Amygdala (tissue), 56 donors: ENCODE measurements at places on chromosomes 16 and 17.

GRCh38 chr17:30823421-30823820 lies 1.1 kb downstream of the CRLF3 start:
- no peak for DNase-seq

DNA sequence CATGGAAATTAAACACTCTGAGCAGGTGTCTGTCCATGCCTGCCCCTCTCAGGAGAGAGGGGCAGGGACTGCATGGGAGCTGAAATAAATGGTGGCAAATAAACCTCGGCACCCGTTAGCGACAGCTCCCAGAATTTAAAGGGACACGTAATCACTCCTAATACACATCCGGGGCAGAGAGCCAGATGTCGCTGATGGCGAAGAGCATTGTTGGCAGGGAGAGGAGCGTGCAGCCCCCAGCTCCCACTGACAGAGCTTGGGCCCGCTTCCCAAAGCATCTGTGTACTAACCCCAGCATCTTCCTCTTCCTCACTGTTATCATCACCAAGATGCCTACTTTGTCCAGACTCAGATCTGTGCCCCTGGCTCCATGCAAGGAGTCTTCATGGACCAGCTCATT lies 85.8 kb downstream of the IRX5 start:
- no peak for DNase-seq

DNA sequence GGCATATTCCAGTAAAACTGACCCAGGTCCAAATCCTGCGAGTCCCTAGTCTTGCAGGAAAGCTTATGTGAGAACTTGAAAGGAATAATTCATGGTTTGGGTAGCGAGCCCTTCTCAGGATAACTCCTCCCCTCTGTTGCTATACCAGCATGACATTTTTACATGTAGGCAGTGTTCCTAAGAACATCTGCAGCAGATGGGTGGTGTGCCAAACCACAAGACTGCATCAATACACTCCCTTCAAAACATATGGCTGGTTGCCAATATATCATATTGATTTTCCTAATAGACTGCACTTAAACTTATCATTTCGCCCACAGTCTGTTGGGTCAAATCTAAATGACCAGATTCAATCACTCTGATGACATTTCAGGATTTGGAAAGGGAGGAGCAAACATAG lies 19.9 kb downstream of the PSME3IP1 start:
- DNase-seq, result no peak

- no peak for DNase-seq
Measured at GRCh38 chr16:10946308-10946707, 1.9 kb downstream of the CLEC16A start.

- DNase-seq, result no peak
Measured at GRCh38 chr17:4625181-4625617, 16.3 kb downstream of the ALOX15 start.
